ENCODE measurements at places on chromosomes 1 and 21.

- peak; percentile 80 for DNase-seq
These were observed 12.1 kb downstream of the ATP5PF start for GRCh38 chr21:25722631-25723030.

- no peak for DNase-seq
These were observed 1.7 kb upstream of the PKP1 start for GRCh38 chr1:201281573-201281972.

DNA sequence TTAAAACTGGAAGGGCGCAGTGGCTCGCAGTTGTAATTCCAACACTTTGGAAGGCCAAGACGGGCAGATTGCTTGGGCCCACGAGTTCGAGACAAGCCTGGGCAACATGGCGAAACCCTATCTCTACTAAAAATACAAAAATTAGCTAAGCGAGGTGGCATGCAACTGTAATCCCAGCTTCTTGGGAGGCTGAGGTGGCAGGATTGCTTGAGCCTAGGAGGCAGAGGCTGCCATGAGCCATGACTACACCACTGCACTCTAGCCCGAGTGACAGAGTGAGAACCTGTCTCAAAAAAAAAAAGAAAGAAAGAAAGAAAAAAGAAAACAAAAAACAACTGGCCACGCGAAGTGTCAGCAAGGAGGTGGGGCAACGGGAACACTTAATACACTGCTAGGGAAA lies 6.3 kb downstream of the UBE2G2 start:
- DNase-seq, result no peak

- DNase-seq, result no peak
These were observed 341.5 kb downstream of the VAV3 start for GRCh38 chr1:107623431-107623830.

GRCh38 chr1:208254862-208255261 lies 10.7 kb upstream of the PLXNA2 start:
- DNase-seq, result no peak

DNA sequence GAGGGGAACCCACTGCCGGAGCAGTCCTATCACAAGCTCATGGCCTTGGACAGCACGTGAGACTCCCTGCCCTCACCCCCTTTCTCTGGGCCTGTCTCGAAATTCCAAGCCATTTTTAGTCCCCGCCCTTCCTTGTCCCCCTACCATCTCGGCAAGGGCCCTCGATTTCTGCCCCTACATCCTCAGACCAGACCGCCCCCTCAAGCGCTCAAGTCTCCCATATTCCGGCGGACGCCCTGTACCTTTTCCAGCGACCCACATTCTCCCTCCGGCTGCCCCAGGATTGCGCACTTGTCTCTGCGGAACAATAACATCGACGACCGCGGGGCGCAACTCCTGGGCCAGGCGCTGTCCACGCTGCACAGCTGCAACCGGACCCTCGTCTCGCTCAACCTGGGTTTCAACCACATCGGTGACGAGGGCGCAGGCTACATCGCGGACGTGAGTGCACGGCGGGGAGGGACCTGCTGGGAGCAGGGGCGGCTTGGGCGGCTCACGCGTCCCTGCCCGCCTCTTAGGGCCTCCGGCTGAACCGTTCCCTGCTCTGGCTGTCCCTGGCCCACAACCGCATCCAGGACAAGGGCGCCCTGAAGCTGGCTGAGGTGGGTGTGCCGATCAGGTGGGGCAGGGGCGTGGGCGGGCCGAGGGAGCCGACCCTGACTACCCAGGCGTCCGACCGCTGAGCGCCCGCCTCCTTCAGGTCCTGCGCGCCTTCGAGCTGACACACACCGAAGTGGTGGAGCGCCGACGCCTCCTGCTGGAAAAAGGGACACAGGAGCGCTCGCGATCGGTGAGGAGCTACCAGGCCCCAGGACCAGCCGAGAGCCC lies 7.0 kb downstream of the LRRC71 start:
- DNase-seq, result peak; percentile 71

GRCh38 chr1:116401646-116402176 lies 28.7 kb downstream of the ATP1A1 start:
- no peak for DNase-seq

DNA sequence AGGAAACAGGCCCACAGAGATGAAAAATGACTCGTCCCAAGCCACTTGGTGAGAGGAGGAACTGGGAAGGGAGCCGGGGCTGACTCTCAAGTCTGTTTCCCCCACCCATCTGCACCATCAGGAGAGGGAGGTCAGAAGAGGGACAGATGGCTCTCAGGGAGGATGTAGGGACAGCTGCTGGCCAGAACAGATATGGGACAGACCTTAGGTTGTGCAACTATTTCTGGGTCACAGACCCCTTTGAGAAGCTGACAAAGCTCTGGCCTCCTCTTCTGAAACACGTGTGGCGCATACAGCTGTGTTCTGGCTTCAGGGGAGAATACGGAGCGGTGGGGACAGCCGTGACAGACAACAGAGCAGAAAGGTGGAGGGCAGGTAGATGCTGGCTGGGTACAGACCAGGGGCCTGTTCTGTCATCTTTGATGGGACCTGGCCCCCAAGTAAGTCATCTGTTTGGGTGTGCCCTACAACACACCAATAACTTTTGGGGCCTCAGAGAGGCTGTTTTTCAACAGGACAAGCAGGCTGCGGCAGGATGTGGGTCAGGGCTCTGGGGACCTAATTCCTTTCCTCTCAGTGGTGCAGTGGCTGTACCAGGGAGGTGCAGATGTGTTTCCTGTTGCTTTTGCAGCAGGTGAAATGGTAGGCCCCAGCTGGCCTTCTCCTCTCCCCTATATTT lies 7.3 kb downstream of the SH3BGRL3 start:
- DNase-seq, result peak; percentile 86

- DNase-seq, result no peak
These were observed 129.2 kb downstream of the PLPP3 start for GRCh38 chr1:56450004-56450666.

DNA sequence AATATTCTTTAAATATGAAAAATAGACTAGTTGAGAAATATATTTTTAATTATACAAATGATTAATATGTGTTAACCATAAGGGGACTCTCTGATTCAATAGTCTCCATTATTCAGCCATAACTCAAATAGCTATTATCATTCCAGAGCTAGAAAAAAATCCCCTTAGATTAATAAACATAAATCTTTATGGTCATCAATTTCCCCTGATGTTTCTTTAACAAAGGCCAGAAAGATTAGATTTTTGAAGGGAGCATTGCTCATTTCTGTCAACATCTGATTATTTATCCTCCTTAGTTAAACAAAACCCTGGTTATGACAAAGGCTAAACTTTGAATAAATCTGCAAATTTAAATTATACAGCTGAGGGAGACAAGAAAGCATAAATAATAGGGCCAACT lies 215.7 kb downstream of the PLA2G4A start:
- DNase-seq, result no peak

- no peak for DNase-seq
These were observed 1290.9 kb downstream of the MRPL39 start for GRCh38 chr21:24316277-24316922.

- DNase-seq, result no peak
These were observed 32.4 kb downstream of the DNM3 start for GRCh38 chr1:171873664-171874063.

DNA sequence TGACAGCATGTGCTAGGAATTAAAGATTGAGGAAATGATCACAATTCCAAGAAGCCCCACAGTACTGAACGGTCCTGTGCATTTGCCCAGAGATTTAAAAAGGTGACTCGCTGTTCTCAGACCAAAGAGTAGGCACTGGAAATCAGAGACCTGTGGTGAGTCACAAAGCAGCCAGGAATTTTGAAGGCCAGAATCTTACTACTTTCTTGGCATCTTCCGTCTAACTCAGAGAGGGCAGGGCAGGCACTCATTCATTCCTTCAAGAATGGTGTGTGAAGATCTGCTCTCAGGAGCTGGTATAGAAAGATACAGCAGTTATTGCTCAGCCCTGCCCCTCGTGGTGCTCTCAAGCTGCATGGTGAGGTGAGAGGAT lies 57.9 kb downstream of the BRINP2 start:
- no peak for DNase-seq
